ENCODE measurements at places on chromosomes 6 and 20. TPM values are rescaled to one million over a fixed set of nuclear protein-coding genes. Genes with fewer than 3 reads are reported as not detected.

DNA sequence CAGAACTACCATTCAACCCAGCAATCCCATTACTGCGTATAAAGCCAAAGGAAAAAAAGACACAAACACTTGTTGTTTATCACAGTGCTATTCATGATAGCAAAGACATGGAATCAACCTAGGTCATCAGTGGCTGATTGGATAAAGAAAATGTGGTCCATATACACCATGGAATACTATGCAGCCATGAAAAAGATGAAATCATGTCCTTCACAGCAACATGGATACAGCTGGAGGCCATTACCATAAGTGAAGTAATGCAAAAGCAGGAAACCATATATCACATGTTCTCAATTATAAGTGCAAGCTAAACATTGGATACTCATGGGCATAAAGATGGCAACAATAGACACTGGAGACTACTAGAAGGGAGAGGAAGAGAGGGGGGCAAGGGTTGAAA, 299.6 kb downstream of the ADGRG6 start:
- no peak overlapping the region for H3K27ac ChIP-seq
- no peaks in the 10 kb centered on the region for H3K27me3 ChIP-seq
- DNase-seq, result no peak
- H3K36me3 ChIP-seq, result no peaks in the 10 kb centered on the region
- H3K4me3 ChIP-seq, result no peak overlapping the region

- H3K4me3 ChIP-seq, result no peak overlapping the region
- no peak for DNase-seq
- H3K27ac ChIP-seq, result no peak overlapping the region
- H3K4me1 ChIP-seq, result no peaks in the 10 kb centered on the region
These were observed 334.8 kb downstream of the UTRN start for GRCh38 chr6:144619966-144620365.

GRCh38 chr6:33018904-33019303, 9.5 kb upstream of the HLA-DOA start:
- no peaks in the 10 kb centered on the region for H3K36me3 ChIP-seq
- peak overlapping the region; percentile 77 for H3K27ac ChIP-seq
- peak overlapping the region; percentile 21 for H3K4me3 ChIP-seq
- H3K27me3 ChIP-seq, result no peaks in the 10 kb centered on the region
- no peak for DNase-seq
- H3K4me1 ChIP-seq, result no peaks in the 10 kb centered on the region

DNA sequence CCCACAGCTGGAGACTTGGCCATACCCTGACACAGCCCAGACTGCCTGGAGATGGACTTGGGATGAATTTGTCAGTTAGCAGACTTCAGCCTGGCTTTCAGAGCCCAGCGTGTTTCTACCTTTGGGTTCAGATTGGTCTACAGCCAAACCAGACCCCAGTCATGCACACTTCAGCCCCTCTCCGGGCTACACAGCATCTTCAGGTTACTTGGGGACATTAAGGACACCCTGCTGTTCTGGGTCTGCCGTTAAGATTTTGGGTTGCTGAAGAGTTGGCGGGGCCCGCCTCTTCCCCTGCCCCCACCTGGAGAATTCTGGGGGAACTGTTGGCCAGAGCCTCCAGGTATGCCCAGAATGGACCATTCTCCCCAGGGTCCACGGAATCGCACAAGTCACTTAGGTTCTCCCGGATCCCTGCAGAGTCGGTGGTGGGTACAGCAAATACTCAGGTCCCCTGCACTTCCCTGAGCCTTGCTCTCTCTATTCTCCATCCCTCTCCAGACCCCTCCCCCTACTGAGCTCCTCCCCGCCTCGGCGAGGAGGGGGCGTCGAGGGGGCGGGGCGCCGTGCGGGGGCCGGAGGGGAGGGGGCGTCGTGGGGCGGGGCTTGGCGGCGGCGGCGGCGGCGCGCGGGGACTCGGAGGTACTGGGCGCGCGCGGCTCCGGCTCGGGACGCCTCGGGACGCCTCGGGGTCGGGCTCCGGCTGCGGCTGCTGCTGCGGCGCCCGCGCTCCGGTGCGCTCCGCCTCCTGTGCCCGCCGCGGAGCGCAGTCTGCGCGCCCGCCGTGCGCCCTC, at the start of gene PTK7:
Gene PTK7, plus strand, starts transcription at position 645 of the 794 bp plus-strand sequence. CDS start 175 bp downstream, outside the sequence.
- H3K4me3 ChIP-seq, result peak within 1 kb of the TSS; percentile 88
- DNase-seq, result peak; percentile 56
- H3K36me3 ChIP-seq, result no peaks in the 10 kb centered on the region

- no peak overlapping the region for H3K27ac ChIP-seq
- H3K27me3 ChIP-seq, result no peaks in the 10 kb centered on the region
- no peak for DNase-seq
These were observed 208.7 kb upstream of the PRND start for GRCh38 chr20:4512891-4513550.

The CFB gene
- total RNA-seq, result 36.3 TPM
